ENCODE measurements at places on chromosomes 12 and 14.

DNA sequence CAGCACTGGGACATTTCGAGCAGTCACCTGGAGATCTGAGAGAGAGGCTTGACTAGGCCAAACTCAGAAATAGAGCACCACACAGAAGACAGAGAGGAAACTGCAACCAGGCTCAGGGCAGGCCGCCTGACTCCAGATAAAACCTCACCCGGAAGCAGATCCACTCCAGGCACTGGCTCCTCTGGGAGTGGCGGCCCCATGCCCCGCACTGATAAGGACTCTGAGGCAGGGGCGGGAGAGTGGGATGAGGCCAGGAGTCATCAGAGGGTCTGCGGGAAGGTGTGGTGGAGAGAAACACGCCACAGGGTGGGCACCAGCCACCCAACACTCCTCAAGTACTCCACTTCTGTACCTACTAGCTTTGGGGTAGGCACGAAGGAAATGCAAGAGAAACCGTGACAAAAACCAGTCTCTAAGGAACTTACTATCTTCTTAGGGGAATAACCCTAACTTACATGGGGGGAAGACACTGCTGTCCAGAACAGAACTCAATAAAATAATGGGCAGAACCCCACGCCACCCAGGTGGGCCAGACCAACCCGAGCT is 71.3 kb downstream of the CHGA start:
- DNase-seq: no peak

DNA sequence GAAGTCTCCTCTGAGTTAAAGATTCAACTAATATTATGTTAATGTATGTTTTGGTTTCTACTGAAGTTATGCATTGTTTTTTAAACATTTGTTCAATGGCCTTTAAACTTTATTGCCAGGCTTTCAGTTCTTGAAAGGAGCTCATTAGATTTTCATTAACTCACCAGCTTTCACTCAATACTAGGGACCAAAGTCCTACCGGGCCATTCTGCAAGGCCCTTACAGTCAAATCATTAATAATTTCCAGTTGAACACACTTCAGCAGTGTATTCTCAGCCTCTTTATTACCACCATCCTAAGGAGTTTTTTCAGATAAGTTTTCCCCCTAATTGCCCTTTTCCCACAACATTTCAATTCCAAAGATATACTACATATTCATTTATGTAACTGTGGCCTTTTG is 409.2 kb downstream of the DIO2 start:
- no peak for DNase-seq

DNA sequence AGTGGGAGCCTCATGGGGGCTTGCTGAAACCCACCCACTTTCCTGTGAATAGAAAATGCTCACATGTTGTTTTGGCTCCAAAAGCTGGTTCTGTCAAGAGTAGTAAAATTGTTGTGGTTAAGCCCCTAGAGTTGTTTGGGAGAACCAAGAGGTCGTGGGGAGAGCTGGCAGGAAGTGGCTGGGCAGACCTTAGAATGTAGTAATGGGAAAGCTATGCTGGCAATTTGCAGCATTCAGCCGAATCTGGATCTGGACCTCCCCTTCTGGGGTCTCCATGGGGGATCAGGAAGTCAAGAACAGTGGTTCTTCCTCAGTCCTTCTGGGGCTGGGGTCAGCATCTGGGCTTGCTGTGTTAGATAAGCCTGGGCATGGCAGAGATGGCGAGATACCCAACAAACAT is 150.6 kb upstream of the TBX3 start:
- DNase-seq: peak; percentile 66

DNA sequence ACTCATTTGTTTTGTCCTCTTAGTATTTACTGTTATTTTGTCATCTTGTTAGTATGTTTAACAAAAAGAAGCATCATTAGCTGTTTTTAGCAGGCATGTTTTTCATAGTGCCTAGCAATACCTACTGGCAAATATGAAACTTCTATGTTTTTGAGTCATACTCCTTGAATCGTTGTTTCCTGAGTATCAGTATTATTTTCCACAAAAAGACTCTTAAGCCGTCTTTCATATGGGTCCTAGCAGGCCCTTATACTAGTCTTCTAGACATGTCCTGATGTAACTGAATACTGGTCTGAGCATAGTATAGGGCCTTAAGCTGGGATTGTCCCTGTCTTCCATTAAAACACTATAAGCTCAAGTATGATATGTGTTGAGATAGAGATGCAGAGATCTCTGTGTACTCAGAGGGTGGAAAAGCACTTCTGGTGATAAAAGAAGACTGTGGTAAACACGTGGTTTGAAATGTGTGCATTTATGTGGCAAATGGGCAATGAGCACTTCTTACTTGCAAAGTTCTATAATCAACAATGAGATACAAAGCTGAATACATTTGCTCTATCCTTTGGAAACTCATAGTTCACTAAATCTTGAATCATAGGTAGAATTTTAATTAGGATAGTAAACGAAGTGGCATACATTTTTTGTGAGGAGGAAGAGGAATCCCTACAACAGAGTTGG is 348.8 kb downstream of the PDZRN4 start:
- no peak for DNase-seq

- no peak for DNase-seq
Observed at GRCh38 chr14:58177125-58177524, 22.8 kb upstream of the ACTR10 start.

GRCh38 chr14:55097881-55098560 is 31.0 kb upstream of the LGALS3 start:
- no peak for DNase-seq

GRCh38 chr12:24113701-24114100 is 164.2 kb upstream of the SOX5 start:
- DNase-seq: no peak

- DNase-seq: no peak
Observed at GRCh38 chr12:11749943-11750690, 100.6 kb downstream of the ETV6 start.

DNA sequence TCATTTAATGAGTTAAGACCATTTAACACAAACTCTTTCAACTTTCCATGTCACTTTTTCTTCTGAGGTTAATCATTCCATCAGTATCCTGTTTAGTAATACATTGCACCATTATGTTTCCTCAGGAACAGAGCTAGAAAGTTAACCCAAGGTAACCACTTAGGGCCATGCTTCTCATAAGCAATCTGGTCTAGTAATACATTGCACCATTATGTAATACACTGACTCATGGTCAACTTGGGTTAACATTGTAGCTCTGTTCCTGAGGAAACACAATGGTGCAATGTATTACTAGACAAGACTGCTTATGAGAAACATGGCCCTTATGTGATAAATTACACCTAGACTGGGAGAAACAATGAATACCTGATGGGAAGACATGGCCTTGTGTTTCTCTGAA is 21.7 kb downstream of the ERH start:
- DNase-seq: no peak

DNA sequence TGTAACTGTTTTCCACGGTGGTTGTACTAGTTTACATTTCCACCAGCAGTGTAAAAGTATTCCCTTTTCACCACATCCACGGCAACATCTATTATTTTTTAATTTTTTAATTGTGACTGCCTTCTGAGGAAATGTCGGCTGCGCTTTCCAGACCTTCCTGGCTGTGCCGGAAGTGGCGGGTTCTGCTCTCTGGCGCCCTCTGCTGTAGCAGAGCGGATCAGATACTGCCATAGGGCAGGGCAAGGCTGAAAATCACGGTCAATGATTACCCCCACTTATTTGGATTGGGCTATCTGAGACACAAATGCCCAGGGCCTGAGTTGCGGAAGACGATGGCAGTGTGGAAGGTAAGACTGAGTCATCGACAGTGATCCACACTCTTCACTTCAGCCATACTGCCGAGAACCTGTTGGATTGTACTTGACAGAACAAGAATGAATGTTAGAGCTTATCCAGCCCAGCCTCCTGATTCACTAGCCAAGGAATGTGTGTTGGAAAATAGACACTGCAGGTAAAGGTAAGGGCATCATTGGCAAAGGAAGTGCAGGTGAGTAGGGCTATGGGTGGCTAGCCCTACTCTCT is 124.2 kb downstream of the NTF3 start:
- no peak for DNase-seq

DNA sequence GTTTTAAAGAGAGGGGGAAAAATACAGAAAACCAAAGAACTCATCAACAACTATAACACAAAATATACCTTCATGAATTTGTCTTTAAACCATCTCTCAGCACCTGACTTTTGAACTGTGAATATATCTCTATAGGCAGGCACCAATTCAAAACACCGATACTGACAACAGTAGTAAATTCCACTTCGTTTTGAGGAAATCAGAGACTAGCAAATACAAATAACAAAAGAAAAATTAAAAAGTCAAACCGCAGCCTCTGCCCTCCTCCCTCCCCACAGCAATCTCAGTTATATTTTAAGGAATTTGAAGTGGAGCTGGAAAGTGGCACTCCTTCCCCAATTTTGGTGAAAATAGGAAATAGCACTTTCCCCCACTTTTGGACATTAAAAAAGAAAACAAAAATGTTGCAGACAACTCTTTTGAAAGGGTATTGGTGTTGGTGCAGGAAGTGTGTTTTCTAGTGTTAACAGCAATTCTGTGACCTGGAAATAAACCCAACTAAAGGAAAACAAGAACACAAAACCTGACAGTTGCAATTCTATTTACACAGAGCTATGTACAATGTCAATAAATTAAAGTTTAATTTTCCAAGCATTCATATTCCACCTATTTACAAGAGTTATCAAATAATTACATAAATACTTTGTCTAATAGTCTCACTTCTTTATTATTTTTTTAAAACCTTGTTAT is 13.5 kb downstream of the TBX3 start:
- DNase-seq: no peak

DNA sequence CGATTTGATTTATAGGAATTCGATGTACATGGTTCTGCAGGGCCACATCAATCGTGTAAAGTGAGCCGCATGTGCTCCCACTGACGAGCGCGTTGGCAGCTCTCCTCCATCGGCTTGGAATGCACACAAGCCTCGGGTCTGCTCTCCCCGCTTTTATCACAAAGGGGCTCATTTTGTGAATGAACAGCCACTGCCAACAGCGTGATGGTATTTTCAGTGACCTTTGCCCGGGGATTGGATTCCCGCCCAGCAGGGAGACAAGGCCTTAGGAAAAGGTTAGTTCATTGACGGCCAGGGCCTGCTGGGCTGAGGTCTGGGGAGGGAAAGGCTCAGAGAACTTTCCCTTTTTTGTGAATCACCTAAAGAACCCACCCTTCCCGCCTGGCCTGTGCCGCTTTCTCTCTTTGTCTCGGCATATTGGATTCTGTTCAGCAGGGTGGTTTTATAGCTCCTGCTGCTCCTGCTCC is 232.1 kb downstream of the MSRB3 start:
- peak; percentile 89 for DNase-seq

DNA sequence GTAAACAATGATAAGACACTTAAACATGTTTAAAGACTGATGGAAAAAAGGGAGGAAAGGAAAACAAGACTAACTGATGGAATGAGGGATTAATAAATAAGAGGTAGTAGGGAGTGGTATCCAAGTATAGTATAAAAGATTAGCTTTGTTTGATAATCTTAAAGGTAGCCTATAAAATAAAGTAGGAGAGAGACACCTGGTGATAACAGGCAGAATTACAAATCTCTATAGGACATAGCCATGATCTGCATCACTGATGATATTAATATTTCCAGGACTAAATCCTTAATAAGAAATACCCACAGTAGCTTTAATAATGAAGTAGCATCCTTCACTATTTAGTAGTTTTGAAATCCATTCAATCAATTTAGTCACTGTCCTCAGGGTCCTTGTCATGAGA is 30.4 kb downstream of the DLGAP5 start:
- no peak for DNase-seq

DNA sequence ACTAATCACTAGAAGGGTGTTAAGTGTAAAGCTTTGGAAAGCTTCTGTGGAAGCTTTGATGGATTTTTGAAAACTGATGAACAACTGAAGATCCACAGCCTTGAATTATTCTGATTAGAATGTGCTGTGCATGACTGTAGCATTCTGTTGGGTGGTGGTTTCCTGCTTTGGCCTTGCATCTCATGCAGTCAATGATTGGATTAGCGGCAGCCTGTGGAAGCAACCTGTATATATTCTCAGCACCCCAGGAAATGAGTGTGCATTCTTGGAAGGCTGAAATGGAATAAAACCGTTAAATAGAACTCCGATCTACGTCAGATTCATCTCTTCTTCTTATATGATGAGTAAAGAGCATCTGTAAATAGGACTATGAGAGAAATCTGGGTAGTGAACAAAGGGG is 120.2 kb downstream of the SLC16A7 start:
- DNase-seq: no peak

DNA sequence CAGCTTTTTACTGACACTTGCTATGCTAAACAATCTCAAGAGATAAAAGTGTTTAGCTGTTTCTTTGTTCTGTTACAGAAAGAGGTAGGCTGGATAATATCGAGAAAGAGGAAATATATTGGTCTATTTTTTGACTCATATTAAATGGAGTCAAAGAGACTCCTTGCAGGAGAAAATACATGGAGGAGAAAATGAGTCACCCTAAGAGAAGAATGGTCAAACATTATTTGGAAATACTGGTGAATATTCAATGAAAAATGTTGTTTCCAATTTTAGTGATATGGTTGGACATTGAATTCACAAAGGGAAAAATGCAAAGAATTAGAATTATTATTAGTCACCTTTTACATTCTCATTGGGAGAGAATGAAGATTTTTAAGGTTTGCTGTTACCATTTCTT is 3.2 kb downstream of the KCNJ8 start:
- DNase-seq: no peak

DNA sequence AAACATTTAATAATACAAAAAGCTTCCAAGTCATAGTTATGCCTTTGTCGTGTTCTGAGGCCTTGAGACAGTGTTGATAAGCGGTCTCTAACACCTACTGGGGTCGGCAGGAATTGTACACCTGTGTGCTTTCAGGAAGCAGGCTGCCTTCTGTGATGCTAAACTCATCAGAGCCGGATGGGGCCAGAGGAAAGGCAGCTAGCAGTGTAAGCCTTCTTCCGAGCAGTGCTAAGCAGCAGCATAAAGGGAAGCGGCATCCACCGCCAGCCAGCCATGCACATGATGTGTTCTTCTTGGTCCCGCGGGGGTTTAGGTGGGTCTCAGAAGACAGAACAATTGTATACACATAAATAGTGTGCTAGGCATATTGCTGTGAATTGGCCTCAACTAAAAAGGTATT is 159.3 kb downstream of the SLC15A4 start:
- no peak for DNase-seq

DNA sequence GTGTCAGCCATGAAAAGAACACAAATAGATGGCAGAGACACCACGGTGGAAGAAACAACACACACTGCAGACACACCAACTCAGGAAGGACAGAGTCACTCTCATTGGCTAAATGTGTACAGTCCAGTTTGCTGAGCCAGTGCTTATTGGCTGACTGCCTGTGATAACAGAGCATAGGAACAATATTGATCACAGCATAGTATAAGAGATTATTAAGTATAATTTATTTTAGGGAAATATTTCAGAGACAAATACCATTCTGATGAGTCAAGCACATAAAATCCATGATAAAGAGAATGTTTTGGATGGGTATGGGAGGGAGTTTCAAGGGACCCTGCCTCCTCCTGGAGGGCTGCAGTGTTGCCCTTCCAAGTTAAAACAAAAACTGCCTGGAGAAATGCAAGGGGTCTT is 50.9 kb downstream of the BTG1 start:
- DNase-seq: peak; percentile 15

- DNase-seq: no peak
Observed at GRCh38 chr12:105280966-105281693, 45.2 kb upstream of the APPL2 start.

Measured in MG63 (cell line).